Mucosa of gallbladder (tissue), 1 donor: ENCODE measurements at places on chromosomes 3 and 15. TPM values are rescaled to one million over a fixed set of nuclear protein-coding genes. Genes with fewer than 3 reads are reported as not detected.

GRCh38 chr15:91461377-91461776 lies 361.3 kb downstream of the SV2B start:
- no peak for DNase-seq

- no peak for DNase-seq
Measured at GRCh38 chr15:23823508-23823907, 136.4 kb upstream of the NDN start.

- peak; percentile 32 for DNase-seq
Measured at GRCh38 chr15:25437777-25438600, 835 bp downstream of the UBE3A start.

DNA sequence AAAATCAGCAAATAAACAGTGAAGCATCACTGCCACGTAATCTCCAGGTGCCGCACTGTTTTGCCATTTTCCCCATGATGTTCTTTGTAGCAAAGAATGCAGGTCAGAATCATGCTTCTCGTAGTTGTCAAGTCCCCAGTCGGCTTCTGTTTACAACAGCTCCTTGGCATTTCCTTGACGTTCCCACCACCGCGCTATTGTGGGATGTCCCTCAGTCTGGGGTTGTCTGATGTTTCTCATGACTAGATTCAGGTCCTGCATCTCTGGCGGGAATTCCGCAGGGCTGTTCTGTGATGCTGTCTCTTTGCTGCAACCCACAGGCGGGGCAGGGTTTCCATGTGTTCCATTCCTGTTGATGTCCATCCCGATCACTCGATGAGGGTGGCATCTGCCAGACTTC lies 117.9 kb upstream of the SMAD3 start:
- no peak for DNase-seq

GRCh38 chr3:98777286-98777685 lies 14.1 kb downstream of the ST3GAL6 start:
- DNase-seq = no peak

DNA sequence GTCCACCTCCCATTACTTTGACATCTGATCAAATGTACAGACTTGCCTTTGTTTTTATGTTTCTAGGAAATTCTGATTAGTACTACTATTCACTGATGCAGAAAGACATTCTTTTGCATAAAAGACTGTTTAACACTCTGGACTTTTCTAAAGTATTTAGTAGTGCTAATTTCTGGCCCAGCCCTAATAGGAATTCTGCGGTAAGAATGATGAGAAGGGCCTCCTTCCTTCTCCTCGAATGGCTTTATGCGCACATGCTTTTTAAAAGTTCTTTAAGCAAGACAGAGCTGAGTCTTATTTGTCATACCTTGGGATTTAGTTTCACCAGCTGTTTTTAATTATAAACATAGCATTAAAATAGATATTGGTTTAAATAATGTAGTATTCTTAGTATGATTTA lies 192.3 kb upstream of the RBMS3 start:
- DNase-seq = no peak

The SLC12A8 gene
- 49.5 TPM for total RNA-seq

DNA sequence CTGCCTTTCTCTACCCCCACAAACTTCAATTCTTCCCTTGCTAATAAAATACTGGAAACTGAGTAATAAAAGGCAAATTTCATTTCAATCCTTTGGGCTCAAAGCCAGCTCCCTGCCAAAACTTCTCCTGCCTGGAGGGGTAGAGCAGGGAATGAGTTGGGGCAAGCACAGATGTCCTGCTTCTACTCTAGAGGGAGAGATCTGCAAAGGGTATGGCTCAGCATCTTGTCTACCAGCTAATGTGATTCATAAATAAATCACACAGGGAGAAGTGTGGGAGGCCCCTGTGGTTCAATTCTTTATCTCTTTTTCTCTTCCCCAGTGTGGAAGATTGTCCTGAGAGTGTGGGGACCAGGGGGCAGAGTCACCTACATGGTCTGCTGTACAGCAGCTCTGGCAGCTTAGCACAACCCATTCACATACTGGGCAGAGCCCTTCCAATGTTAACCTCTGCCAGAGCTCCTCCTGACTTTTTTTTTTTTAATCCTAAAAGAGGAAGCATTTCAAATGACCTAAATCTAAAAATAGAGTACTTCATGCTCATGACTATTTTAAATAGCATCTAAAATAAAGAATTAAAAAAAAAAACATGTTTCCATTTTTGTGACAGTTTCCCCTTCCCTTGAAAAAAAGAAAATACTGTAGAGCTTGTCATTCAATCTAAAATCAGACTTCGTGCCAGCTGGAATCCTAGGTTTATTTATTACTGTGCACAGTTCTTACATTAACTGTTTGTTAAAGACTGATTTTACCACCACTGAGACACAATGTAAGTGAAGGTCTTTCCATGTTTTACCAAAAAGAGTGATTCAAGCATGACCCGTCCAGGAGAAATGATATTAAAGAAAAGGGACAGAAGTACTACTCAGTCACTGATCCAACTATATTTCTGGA lies 1083.7 kb upstream of the CFAP20DC start:
- DNase-seq = no peak
